GM23248 (cell line): ENCODE measurements at places on chromosomes 7 and 10.
A peak's percentile ranks its signal among the peaks of the same experiment; 100 is the strongest.

- DNase-seq = peak; percentile 21
Measured at GRCh38 chr10:88080213-88080612, 216.8 kb downstream of the PTEN start.

GRCh38 chr7:35846816-35847412 is 46.1 kb downstream of the SEPTIN7 start:
- DNase-seq = no peak

DNA sequence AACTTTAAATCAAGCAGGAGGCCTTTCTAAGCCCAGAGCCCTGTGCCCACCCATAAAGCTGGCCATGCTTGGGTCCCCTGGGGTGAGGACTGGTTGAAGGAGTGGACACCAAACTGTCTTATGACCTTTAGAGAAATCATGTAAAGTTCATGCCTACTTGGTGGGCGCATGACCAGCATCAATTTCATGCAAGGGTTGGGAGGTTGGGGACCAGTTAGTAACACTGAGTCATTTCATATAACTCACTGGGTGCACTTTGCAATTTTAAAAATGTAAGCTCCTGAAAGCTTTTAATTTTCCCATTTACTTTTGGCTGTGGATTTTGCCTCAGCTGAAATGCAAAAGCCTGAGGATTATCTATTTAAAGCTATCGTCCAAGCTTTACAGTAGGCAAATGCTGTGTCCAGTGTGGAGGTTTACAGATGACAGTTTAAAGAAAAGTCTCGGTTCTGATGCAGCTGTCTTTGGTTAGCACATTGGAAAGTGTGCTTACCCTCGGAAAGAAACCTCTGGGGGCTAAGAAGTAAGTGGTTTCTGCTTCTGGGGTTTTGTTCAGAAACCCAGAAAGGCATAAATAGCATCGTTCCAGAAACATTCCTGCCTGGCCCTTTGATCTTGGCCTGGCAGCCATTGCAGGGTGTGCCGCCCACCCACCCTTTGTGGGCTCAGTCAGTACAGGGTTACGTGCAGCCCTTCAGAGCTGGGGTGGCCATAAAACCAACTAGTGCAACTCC is 48.8 kb upstream of the CHST15 start:
- no peak for DNase-seq

DNA sequence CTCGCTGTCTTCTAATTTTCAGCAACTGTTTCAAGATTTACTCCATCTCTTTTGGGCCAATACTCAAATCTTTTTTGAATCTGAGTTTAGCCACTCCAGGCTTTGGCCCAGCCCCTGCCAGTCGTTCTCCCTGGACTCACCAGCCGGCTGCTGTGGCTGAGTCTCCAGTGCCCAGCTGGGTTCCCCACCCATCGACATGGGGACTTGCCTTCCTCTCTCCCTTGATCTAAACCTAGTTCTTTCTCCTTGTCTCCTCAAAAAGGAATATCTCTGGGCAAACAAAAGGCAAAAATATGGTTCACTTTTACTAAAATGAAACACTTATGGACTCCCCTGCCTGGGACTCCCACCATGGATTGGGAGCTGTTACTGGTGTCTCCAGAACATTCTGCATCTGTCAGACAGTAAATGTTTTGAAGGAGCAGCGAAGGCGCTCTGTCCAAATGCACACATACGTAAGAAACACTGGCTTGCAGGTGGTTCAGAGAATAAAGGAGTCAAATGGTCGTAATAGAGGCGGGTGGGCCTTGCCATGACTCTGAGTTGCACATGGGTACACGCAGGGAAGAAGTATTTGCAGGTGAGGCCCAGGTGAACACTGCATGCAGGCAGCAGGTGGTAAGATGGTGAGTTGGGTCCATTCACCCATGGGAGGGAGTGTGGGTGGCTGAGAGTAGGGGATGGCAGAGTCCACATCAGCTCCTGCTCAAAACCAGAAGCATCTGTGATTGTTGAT is 35.5 kb upstream of the HABP2 start:
- DNase-seq = no peak

DNA sequence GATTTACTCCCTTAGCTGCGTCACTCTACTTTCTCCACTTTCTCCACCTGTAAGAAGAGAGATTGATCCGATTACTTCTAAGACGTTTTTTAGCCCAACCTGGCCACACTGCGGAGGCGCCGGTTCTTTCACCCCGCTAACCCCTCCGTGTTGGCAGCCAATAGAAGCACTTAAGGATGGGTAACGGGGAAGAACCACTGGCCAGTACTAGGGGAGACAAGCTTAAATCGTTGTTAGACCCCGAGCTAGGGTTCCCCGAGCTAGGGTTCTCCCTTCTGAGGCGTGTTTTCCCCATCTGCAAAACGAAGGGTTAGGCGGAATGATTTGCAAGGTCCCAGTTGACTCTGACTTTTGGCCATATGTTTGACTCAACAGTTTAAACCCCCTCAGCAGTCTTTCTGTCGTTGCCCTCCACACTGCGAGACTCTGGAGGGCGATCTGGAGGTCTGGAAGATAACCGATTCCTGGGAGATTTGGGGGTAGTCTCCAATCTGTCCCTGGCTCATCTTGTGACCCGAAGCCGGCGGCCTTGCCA is 644 bp downstream of the UMAD1 start:
- DNase-seq = peak; percentile 40

DNA sequence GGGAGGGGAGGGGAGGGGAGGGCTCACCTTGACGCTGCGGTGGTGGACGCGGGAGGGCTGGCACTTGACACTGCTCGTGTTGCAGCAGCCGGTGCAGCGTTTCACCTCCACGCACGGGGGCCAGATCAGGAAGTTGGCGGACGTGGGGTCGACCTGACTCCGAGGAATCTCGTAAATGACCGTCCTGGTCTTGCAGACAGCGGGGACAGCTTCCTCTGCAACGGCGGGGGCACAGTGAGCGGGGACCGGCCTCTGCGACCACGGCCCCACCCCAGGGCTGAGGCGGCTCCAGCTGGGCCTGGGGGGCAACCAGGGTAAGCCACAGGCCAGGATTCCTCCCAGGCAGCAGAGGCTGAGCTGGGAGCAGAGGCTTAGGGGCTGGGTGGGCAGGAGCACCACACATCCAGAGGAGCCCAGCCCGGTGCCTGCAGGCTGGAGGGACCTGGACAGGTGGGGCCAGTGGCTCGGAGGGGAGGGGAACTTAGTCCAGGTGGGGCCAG is 8.8 kb downstream of the PDGFA start:
- no peak for DNase-seq

DNA sequence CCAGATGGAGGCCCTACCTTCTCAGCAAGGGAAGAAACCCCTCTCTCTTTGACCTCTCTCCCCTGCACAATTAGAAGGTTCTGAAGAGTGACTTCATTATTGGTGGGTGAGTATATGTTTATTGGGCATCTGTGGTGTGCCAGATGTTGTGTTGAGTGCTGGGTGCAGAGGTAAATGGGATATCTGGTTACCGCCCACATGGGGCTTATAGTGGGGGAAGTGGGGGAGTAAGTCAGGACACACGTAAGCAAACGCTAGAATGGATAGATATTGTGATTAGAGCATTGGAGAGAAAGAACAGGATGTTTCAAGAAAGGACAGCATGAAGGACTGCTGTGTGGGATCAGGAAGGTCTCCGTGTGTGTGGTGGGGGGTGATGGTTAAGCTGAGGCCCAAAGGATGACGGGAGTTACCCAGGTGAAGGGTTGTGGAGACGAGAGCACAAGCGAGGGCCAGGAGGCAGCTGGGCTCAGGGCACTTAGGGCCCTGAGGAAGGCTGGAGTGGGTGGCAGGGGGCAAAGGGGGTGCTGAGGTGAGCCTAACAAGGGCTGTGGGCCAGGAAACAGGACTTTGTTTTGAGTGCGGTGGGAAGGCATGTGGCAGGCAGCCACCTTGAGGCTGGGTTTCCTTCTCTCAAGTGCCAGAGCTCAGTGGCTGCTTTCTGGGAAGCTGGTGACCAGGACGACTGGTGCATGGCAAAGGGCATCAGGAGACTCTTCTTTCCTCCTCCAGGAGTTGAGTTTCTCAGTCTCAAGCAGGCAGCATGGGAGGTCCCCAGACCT is 299.9 kb downstream of the RPS24 start:
- no peak for DNase-seq

DNA sequence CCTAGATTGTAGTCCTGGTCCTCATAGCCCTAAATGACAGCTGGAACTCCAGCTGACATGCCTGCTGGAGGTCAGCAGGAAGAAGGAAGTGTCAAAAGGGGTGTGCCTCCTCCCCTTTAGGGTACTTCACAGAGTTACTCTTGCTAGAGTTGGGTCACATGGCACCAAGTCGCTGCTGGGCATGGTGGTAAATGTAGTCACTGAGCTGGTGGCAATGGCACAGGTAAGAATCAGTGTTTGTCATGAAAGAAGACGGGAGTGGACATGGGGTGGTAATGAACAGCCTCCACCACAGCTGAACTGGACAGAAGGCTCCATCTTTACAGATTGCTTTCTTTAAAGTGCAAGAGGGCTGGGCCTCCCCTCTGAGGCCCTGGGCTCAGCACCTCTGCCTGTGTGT is 122.3 kb downstream of the ACTR3B start:
- no peak for DNase-seq

DNA sequence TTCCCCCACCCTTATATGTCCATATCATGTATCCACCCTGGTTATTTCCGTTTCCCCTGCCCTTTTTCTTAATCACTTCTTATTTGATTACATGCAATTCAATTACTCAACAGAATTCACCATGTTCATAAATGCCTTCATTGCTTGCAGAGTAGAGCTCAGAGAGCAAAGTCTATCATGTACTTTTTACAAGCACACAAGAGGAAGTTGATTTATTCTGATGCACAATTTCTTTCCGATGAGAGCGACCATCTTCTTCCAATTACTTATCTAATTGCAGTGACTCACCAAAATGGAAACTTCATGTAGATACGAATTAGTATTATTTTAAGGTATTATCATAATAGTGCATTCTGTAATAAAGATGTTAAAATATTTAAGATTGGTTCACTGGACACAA is 430.5 kb upstream of the KLF6 start:
- peak; percentile 33 for DNase-seq

- no peak for DNase-seq
Measured at GRCh38 chr7:131312838-131313237, 14.8 kb upstream of the MKLN1 start.

GRCh38 chr7:50304129-50304910 is at the start of gene IKZF1:
IKZF1 (plus strand) TSS chr7:50304716; CDS start chr7:50319062, 14,346 bp downstream.
- peak; percentile 9 for DNase-seq

DNA sequence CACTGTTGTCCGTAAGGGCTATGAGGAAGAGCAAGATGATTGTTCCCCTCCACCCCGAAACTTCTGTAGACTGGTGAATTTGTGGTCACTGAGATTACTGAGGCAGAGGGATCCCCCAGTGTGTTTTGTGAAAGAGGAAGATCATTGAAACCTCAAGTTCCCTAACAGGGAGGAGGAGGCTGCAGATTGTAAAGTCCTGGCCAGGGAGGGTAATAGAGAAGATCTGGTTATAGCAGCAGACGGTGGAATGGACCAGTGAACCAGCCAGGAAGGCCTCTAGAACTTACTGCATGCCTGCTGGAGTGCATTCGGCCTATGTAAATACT is 31.1 kb downstream of the LMTK2 start:
- DNase-seq = no peak

DNA sequence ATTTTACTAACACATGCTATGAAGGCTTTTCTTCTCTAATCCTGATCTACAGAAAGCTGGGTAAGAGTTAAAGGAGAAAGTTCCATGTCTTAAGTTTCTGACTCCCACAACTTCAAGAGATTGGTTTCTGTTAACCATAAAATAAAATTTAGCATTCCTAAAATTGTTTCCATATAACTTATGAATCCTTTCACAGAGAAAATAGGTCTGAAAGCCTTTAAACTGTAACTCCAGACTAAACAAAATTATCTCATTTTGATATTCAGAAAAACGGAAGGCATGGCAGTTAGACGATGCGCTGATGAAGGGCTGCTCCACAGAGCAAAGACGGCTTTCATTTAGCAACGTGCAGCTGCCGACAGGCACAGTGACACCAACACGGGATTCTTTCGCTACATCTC is 133.3 kb downstream of the SLC25A13 start:
- peak; percentile 48 for DNase-seq

DNA sequence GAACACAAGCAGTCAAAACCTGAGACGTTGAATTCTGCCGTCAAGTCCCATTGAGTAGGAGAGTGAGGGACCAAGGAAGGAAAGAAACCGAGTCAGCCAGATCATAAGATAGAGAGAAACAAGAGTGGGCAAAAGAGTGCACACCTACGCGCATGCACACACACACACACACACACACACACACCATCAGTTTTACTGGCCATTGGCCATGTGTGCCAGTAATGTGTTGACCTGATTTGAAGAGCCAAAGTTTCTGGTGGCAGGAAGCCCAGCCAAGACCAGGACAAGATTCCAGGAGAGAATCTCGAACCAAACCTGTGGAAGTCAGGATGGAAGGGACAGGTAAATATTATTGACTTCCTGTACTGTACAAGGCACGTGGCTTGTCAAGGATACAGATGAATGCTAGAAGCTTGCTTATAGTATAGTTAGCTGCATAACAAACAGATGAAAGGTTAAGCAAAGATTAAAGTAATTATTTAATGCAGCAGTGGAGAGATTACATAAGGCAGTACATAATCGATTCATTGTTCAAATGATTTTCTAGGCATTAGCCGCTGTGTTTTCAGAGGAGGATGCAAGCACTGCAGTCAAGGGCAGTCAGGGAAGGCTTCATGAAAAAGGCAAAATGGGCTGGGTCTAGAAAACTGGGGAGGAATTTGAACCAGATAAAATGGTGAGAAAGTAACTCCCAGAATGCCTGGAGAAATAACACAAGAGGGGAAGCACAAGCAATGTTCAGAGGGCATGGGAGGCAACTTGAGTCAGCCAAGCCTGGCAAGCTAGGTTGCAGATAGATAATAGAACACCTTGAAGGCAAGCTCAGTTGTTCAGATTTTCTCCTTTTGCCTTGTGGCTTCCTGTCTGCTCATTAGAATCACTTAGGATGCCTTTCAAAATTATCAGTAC is 2.7 kb upstream of the HYCC1 start:
- no peak for DNase-seq

GRCh38 chr10:131178521-131179331 is 132.8 kb downstream of the TCERG1L start:
- no peak for DNase-seq

- DNase-seq = peak; percentile 98
Measured at GRCh38 chr10:24706479-24707118, 17.1 kb downstream of the ARHGAP21 start.

DNA sequence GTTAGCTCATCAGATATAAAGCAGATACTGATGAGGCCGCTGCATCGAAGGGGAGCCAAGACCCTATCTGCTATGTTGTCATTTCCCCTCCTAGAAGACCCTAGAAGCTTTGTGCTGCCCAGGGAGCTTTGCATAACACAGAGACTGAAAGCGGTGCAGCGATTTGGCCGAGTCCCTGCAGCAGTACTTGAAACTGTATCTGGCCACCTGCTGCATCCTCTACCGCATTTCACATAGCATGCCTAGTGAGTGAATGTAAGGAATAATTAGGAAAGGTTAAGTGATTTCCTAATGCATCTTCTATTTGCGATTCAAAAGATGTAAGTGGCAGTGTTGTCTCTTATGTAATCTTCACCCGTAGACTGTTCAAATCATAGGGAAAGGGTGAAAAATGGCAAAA is 106.7 kb downstream of the LRMDA start:
- DNase-seq = no peak
